ENCODE measurements at places on chromosomes 6 and 20.

GRCh38 chr6:106527117-106527516 lies 102.2 kb downstream of the RTN4IP1 start:
- no peak for DNase-seq

- DNase-seq = no peak
Measured at GRCh38 chr6:5205035-5205507, 55.7 kb downstream of the LYRM4 start.

GRCh38 chr20:37530696-37531095 lies 3.0 kb upstream of the BLCAP start:
- no peak for DNase-seq

DNA sequence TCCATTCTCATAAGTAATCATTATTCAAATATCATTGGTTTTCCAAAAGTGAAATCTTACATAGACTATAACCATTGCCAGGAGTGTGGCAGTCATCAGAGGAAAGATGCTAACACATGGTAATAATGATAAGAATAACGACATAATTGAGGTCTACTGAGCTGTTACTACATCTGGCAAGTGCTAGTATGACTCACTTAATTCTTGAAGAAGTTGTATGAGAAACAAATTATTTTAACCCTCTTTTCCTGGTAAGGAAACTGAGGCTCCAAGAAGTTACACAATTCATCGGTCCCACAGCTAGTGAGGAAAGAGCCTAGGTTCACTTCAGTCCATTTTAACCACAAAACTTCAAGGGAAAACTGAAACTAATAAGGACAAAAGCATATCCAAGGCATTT lies 335.6 kb upstream of the BTBD3 start:
- no peak for DNase-seq

DNA sequence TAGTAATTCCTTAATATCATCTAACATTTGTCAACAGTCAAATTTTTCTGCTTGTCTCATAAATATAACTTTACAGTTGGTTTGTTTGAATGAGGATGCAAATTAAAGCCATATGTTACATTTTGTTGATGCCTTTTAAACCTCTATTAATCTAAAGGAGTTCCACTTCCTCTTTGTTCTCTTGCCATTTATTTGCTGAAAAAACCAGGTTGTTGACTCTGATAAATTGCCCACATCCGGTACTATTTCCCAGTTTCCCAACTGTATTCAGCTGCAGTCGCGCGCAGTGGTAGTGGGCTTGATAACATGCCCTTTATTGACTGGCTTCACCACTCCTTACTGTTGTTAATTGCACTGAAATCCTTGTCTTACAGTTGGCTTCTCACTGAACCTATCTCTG lies 32.8 kb upstream of the SIRPB2 start:
- no peak for DNase-seq

- no peak for DNase-seq
Measured at GRCh38 chr6:72417759-72418158, 204.1 kb upstream of the KCNQ5 start.

- no peak for DNase-seq
Measured at GRCh38 chr6:4574007-4574406, 202.2 kb upstream of the CDYL start.

DNA sequence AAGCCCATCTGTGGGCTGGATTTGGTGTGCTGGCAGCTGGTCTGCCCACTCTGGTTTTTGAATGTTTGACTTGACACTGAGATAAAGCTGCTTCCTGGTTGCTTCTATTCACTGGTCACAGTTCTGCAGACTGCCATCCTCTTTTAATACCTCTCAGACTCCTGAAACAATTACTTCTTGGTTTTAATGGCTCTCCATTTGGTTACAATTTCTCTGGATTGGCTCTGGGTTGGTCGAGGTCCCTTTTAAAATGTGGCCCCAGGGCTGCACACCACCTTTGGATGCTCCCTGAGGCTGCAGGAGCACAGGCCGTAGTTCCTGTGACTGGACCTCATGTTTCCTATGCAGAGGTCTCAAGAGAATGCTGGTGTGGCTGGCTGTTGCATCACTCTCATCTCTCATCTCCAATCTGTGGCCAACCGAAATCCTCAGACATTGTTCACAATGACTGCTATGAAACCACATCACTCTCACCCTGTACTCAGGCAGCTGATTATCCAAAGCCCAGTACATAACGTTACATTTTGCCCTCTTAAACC lies 98.5 kb downstream of the INSM1 start:
- no peak for DNase-seq

DNA sequence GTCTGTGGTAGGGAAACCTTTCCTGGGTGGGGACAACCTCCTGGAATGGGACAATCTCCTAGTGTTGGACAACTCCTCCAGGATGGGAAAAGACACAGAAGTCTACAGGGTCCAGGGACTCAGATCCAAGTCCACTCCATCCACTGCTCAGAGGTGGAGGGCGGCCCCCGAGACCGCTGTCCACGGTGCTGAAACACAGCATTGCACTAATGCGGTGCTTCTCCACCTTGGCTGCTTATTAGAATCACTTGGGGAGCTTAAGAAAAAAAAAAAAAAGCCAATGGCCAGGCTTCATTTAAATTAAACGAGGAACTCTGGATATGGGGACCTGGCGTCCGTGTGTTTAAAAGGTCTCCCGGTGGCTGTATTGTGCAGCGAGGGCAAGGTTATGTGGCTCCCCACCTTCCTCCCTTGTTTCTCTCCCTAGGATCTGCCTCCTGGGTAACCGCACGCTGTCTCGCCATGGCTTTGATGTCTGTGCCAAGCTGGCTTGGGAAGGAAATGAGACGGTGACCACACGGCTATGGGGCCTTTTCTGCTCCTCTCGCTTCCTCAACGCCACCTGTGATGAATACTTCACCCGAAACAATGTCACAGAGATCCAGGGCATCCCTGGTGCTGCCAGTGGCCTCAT lies 12.0 kb downstream of the SLC12A5 start:
- peak; percentile 61 for DNase-seq

GRCh38 chr6:119768201-119768600 lies 418.6 kb upstream of the MAN1A1 start:
- no peak for DNase-seq
